ENCODE measurements at places on chromosomes 16 and 17. TPM values are rescaled to one million over a fixed set of nuclear protein-coding genes. Genes with fewer than 3 reads are reported as not detected.

The TPPP3 gene
- 16.2 TPM for total RNA-seq

The CFAP119 gene
- total RNA-seq = 4.1 TPM

The KRT33B gene
- total RNA-seq = not detected

The CD300E gene
- not detected for total RNA-seq

The TBC1D3D gene
- 2.0 TPM for total RNA-seq

The KCNG4 gene
- not detected for total RNA-seq

The HOXB6 gene
- total RNA-seq = 18.2 TPM

The CBFA2T3 gene
- 5.3 TPM for total RNA-seq

The FOXN1 gene
- total RNA-seq = not detected

The NPIPB9 gene
- total RNA-seq = 6.4 TPM

The SLC6A2 gene
- 1.0 TPM for total RNA-seq

The DNAH9 gene
- 1.5 TPM for total RNA-seq

The NPIPA2 gene
- total RNA-seq = not detected

The TMC7 gene
- total RNA-seq = 1.7 TPM

The PPY gene
- total RNA-seq = not detected

The CCL8 gene
- total RNA-seq = not detected

The CRHR1 gene
- 4.6 TPM for total RNA-seq

The CORO1A gene
- 15.3 TPM for total RNA-seq

The PHKG2 gene
- 35.0 TPM for total RNA-seq

Measured in uterus (tissue), 4 donors.